ENCODE measurements at places on chromosomes 5 and 9.

- DNase-seq = no peak
Measured at GRCh38 chr5:176491101-176491502, 42.9 kb downstream of the FAF2 start.

- no peak for DNase-seq
Measured at GRCh38 chr5:176596689-176597416, 13.1 kb downstream of the GPRIN1 start.

DNA sequence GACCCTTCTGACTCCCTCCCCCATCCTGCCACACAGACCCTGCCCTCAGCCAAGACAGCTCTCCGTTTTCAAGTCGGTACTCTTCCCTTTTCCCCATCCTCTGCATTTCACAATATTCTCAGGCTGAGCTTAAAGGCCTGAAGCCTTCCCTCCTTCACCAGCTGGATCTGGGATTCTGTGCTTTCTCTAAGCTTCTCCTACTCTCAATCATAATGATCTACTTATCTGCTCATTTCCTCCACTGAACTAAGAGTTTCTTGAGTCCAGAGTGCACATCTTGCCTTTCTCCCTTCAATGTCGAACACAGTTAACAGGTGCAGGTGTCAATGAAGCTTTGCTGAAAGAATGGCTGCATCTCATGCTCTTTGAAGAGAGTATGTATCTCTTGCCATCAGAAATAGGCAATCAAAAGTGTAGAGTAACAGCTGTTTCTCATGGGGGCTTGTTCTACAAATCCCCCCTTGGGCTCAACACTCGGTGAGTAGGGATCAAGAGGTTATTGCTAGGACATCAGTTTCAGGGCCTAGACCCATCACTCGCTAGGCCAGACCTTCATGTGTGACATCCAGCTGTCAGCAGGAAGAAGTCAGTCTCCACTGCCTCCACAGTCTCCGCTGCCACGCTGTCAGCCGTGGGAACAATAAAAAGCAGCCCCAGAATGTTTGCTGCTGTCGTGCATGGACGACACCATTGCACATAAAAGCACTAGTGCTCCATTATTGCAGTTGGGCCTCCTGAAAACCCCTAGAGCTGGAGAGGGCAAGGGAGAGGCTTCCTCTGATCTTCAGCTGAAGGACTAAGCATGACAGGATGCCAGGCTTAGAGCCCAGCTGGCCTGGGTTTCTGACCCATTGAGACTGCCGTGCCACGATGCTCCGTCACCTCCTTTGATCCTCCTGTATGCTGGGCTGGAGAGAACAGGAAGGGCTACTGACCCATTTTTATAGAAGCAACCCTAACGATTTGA, 23.7 kb downstream of the TRAF1 start:
- DNase-seq = no peak

GRCh38 chr5:134459010-134459403, 47.3 kb upstream of the CDKN2AIPNL start:
- no peak for DNase-seq

DNA sequence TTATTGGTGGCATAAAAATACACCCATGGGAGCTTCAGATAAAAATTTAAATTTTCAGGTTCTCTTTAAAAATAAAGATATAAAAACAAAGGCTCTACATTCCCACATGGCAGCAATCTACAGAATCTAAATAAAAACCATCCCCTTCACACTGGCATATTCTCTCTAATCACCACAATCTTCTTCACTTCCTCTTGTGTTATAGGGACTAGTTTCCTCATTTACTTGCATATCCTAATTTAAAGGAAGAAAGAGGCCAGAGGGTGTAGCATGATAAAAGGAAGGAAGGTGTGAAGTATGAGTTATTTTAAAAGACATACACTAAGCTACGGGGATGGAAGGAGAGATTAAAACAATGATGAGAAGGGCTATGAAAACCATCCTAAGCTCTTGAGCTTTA, 390.5 kb downstream of the ZNF608 start:
- no peak for DNase-seq

GRCh38 chr9:70600506-70600905, 186.0 kb upstream of the KLF9 start:
- DNase-seq = no peak

GRCh38 chr9:101468116-101468515, 32.5 kb upstream of the ALDOB start:
- no peak for DNase-seq

DNA sequence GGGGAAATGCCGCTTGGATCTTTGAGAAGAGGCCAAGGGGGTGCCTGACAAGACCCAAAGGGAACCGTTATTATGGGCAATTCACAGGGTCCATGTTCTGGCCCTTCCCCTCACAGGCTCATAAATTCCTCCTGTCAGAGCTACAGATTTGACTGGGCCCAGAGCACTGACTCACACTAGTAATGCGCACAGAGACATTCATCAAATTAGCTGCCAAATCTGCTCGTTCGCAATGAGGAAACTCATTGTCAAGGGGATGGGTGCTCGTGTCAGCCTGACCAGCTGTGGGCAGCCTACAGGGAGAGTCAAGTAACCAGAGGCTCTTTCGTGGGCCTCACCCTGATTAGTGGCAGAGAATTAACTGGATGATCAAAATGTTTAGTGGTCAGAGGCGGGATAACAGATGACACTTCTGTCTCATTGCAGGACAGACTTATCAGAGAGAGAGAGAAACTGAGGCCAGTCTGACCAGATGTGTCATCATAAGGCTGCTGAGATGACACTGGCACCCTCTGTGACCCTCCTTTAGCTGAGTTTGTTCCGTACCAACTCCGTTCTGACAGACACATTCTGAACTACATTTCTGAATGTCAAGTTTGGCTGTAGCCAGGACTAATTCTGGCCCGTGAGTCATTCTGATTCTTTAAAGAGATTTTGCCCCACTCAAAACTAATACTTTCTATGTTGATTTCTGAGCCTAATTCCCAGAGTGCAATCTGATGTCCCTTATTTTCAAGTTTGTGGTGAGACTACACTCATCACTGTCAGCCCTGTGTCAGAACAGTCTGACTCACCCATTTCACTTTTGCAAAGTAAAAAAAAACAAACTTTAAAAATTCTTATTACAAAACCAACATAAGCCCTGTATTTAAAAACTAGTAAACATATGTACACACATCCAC, 377.1 kb downstream of the ACTL7B start:
- no peak for DNase-seq

- DNase-seq = peak; percentile 81
Measured at GRCh38 chr9:107740088-107740980, 250.8 kb upstream of the KLF4 start.

DNA sequence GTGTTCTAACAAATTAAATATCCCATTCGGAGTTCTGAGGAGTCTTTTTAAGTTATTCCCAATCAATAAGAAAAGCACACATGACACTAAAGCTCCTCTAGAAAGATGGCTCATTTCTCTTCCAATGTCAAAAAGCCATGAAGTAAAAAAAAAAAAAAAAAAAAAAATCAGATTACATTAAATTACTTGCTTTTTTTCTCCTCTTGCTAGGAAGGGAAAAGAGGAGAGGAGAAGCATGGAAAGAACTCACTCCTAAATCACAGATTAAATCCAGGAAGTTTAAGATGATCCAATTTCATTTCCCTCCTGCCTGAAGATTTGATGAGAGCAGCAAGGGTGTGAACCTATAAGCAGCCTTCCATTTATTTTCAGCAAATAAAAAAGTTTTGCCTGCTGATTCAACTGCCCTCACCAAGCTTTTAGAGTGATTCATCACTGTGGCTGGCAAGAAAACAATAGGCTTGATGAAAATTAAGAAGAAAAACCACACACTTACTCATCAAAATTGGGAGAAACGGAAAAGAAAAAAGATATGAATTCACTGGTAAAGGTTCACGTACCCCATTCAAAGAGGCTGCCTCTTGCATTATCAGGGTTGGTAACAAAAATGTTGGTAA, 19.7 kb downstream of the MYO10 start:
- no peak for DNase-seq

DNA sequence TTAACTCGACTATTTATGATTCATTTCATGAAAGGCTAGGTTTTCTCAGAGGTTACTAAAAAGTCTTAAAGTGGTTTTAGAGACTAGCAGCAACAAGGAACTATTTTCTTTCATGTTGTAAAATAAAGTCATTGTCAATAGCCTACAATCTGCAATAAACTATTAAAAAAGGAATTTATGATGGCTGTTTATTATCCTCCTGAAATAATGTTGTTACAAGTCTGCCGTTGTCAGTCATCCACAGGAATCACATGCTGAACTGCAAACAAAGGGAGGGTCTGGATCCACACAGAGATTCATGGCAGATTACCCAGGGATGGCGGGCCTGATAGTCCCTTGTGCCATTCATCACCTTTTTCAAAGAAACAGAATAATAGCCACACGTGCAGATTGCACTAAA, 49.2 kb downstream of the TMEM174 start:
- DNase-seq = no peak

- no peak for DNase-seq
Measured at GRCh38 chr9:136700959-136701667, 11.3 kb upstream of the DIPK1B start.

GRCh38 chr5:115685490-115685889, 59.7 kb upstream of the TMED7 start:
- no peak for DNase-seq

DNA sequence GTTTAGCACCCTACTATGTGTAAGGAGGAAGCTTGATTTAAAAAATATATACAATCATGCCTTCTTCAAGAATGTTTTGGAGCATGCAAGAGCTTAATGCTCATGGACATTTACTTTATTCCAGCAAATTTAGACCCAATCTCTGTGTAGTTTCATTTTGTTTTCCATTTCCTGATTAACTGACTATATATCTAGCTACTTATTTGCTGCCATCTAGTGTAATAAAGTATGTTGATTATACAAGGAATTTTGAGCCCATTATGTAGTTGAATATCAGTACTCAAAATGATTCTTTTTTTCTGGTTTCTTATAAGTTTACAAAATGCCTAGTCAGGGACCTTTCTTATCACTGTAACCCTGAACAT, 100.0 kb upstream of the CCDC152 start:
- DNase-seq = no peak

DNA sequence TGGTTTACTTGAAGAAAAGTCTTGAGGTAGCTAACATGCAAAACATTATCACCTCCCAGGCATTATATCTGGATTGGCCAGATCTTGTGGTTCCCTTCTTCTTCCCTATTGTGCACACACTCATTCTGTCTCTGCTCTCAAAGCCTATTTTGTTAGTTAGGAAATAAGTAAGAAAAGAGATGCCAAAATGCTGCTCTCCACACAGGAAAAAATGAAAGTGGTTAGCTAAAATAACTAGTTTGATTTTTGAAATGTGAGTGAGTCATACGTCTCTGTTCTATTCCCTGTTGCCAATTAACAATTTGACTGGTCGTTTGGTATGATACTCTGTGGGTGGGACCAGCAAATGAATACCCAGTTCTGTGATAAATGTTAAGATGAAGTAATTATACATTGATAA, 28.1 kb downstream of the LMNB1 start:
- DNase-seq = no peak

- DNase-seq = no peak
Measured at GRCh38 chr5:164115420-164115819, 610.0 kb downstream of the MAT2B start.

GRCh38 chr5:153079396-153079795, 411.1 kb upstream of the GRIA1 start:
- no peak for DNase-seq

DNA sequence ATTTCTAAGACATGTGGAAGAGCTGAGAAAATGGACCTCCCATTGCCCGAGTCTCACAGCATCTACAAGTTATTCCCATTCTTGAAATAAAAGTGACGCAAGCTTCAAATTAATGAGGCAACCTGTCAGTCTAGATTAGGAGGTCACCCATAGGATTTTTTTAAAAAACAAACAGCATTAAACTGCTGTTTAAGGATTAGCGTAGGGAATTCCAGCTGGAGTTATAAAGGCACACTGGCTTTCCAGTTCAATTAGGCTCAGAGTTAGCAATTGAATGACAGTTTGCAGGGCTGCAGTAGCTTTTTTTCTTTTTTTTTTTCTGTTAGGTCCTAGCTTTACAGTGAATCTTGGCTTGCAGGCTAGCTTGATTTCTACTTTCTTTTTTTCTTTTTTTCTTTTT, 16.2 kb downstream of the PRKACG start:
- no peak for DNase-seq

- DNase-seq = no peak
Measured at GRCh38 chr9:122307061-122307460, 42.4 kb downstream of the MRRF start.

- no peak for DNase-seq
Measured at GRCh38 chr9:115462623-115463022, 344.7 kb upstream of the TNC start.

GRCh38 chr5:62585751-62586150, 7.1 kb downstream of the LRRC70 start:
- DNase-seq = no peak

DNA sequence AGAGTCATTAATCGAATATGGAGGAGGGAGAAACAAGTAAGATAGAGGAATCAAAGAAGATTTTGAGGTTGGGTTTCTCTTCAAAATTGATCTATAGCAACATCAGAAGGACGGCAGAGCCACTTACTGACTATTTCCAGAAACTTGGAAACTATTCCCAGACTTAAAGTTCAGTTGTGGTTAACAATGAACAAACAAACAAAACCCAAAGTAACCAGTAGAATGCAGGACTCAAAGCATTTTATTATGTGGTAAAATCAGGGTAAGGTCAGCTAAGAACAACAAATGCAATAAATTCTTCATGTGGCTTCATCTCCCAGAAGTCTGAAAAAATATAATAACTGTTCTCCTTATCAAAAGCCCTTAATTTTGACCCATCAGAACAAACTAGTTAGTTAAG, 54.9 kb upstream of the OSMR start:
- no peak for DNase-seq

- no peak for DNase-seq
Measured at GRCh38 chr9:93549611-93550010, 26.8 kb upstream of the PHF2 start.

- no peak for DNase-seq
Measured at GRCh38 chr5:175513297-175513696, 34.9 kb downstream of the SFXN1 start.

- peak; percentile 74 for DNase-seq
Measured at GRCh38 chr9:128340691-128341434, 536 bp downstream of the SLC27A4 start.

All from suprapubic skin (tissue), 4 donors.